ENCODE measurements at places on chromosomes 2 and 18.

DNA sequence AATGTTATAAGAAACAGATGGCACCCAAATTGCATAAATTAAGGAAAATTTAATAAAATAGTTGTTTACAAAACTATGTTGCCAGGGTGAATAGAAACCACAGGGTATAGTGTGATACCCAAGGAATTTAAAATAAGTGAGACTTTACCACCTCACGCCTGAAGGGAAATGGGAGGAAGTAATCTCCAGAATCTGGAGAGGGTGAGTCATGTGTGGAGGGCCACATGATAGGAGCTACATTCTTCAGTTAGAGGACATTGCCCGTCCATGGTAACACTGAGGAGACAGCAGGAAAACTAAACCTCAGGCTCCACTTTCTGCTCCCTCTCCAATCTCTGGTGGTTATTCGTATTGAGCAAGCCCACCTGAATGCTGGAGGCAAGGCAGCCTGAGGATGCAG lies 97.2 kb upstream of the NXPH2 start:
- DNase-seq, result no peak

- DNase-seq, result no peak
Measured at GRCh38 chr18:75530566-75531211, 103.2 kb upstream of the SMIM21 start.

- no peak for DNase-seq
Measured at GRCh38 chr2:80019571-80020460, 284.7 kb downstream of the LRRTM1 start.

DNA sequence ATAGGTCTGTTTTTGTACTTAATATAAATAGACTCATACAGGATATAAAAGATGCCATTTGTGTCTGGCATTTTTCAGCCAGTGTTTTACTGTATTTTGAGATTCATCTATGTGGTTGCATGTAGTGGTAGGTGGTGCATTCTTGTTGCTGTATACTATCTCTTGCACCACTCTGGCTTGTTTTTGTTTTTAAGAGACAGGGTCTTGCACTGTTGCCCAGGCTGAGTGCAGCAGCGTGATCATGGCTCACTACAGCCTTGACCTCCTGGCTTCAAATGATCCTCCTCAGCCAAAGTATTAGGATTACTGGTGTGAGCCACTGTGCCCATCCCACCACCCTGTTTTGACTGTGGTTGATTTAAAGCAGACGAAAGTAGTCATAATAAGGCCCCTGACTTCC lies 12.6 kb downstream of the HK2 start:
- no peak for DNase-seq

DNA sequence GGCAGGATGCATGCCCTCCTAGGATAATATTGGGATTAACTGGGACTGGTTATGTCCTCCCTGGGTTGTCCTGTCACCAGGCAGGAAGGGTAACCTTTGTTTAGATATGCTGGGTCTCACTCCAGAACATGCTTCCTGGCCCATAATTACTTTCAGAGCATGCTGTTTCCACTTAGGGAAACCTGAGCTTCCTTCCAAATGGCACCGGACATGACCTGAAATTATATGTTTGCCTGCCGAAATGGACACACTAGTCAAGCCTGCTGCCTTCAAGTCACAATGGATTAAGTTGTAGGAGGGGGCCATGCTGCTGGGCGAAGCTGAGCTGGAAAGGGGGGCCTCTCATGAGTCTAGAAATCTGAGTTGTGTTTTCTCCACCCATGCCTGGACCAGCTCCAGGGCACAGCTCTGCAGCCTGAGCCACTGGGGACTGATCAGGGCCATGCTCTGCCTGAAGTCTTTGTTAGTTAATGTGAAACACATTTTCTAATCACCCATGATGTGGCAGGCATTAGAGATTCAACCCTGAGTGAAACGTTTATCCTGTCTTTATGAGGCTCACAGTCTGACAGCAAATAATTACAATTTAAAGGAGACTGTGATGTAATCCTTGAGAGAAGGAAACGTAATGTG lies 273.3 kb downstream of the TNS1 start:
- DNase-seq, result no peak

DNA sequence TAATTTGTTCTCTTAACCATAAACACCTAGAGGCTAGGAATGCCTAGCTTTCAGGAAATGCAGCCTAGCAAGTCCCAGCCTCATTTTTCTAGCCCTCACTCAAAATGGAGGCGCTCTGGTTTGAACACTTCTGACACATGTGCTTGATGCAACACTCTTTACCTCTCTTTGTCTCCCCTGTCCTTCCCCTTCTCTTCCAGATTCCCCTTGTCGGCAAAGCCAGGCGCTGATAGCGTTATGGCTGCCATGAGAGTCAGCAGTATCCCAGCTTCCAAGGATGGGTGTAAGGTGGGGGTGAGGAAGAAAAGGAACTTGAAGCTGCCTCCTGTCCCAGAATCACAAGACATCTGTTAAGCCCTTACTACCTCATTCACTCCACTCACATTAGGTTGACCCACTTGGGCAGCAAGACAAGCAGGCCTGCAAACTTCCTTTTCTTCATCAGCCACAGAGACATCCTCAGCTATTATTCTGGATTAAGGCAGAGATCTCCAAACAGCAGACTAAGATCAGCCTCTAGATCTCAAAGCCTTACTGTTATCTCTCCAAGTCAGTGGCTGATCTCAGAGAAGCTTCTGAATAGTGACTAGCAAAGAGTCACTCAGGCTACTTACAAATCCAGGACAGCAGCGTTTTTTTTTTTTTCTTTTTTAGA lies 1.9 kb upstream of the ST3GAL5 start:
- DNase-seq, result no peak

- no peak for DNase-seq
Measured at GRCh38 chr2:237539681-237540080, 26.7 kb upstream of the PRLH start.

- no peak for DNase-seq
Measured at GRCh38 chr2:172333235-172333977, 94.0 kb upstream of the ITGA6 start.

DNA sequence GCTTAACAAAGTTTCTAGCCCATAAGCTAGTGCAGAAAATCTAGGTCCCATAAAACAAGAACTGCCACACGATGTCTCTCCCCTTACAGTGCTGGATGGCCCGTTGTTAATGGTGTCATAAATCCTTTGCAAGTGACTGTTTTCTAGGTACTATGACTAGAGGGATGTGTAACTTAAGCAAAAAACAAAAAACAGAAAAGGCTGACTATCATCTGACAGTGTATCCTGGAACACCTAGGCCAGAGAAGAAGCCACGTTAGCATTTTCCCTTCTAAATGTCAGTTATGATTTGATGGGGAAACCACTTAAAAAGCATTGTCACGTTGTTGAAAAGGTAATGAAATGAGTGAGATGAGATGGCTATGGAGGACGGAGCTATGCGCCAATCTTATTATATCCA lies 2.4 kb downstream of the CASP8 start:
- no peak for DNase-seq

DNA sequence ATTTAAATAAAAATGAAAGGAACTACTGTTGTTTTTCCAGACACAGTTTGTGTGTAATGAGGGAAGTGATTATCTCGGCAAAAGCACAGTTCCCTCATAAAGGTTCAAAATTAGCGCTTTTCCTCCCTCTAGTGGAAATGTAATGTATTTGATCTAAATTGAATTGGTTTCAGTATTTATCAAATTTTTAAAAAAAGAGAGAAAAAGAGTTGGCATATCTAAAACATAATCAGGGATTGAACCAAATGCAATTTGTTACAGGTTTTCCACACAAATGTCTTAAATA lies 37.5 kb downstream of the CMPK2 start:
- DNase-seq, result no peak

DNA sequence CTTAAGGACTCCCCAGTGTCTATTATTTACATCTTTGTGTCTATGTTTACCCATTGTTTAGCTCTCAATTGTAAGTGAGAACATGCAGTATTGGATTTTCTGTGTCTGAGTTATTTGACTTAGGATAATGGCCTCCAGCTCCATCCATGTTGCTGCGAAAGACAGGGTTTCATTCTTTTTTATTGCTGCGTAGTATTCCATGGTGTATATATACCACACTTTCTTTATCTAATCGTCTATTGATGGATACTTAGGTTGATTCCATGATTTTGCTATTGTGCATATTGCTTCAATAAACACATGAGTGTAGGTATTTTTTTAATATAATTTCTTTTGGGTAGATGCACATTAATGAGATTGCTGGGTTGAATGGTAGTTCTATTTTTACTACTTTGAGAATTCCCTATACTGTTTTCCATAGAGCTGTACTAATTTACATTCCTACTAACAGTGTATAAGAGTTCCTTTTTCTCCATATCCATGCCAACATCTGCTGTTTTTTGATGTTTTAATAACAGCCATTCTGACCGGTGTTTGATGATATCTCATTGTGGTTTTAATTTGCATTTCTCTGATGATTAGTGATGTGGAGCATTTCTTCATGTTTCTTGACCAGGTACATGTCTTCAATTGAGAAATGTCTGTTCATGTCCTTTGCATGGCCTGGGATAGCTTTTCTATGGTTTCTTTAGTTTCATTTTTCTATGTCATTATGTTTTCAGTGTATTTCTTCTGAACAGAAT lies 21.8 kb downstream of the MTCL1 start:
- DNase-seq, result no peak

DNA sequence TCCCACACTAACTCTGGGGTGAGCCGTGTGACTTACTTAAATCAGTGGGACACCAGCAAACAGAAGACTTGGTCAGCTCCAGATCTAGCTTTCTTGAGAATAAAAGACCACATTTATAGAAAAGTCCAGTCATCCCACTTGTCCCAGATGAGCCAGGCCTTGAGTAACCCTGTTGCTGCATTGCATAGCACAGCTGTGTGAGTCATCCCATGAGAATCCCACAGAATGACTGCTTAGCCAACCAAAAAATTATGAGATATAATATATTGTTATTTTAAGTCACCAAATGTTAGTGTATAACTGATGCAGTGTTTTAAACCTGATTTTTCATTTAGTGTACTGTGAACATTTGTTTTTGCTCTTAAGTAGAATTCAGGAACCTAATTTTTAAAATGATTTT lies 94.2 kb upstream of the FSHR start:
- DNase-seq, result no peak

GRCh38 chr2:189304360-189304759 lies 124.8 kb upstream of the COL5A2 start:
- no peak for DNase-seq

DNA sequence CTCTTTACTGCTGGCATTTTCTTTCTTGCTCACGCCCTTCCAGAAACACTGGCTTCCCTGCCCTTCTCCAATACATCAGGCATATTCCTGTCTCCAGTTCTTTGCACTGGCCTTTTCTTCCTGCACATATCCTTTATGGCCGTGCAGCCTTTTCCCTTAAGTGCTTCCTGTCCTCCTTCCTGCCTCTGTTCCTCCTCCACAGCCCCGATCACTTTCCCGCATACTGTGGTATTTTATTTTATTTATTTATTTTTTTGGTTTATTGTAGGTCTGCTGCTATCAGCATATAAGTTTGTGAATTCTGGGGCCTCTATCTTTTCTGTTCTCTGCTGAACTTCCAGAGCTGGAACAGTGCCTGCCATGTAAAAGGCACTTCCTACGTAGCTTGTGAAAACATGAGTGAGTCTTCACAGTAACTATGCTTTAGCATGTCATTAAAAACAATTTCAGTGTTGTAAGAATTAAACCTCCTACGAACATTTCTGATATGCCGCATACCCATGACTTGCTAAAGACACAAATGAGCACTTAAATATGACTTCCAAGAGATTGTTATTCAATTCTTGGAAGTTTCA lies 289.1 kb downstream of the TRIB2 start:
- DNase-seq, result no peak

GRCh38 chr2:73128841-73129535 lies 16.2 kb upstream of the RAB11FIP5 start:
- DNase-seq, result no peak

- DNase-seq, result no peak
Measured at GRCh38 chr2:220949466-220949865, 622.6 kb downstream of the EPHA4 start.

DNA sequence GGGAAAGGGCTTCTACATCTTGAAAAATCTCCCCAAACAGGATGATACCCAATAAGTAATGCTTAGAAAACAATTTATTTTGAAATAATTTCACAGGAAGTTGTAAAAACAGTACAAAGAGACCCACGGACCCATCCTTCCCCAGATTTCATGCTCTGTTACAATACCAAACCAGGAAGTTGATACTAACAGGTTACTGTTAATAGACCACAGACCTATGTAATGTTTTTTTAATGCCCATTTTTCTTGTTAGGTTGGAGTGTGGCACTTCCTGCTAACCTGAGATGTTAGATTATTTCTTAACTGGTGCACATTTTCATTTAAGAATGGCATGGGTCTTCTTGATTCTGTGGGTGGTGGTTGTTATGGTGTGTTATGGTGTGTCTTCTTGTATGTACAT lies 21.4 kb upstream of the MGAT5 start:
- no peak for DNase-seq

- no peak for DNase-seq
Measured at GRCh38 chr2:128410758-128411215, 92.1 kb upstream of the HS6ST1 start.

DNA sequence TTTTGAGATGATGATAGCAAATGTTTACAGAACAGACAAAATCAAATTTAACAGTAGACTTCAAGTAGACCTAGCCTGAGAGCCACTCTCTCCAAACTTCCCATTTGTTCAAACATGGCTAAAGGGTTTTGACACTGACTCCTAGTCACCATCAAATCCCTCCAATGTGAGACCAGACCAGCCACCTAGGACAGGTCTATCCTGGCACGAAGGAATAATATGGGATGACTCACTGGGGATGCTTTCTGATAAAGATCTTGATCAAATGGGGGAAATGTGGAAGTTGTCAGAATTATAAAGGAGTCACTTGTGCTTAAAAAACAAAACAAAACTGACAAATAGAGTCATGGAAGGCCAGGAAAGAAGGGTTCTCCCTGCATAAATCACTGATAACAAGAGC lies 95.7 kb downstream of the EDAR start:
- no peak for DNase-seq

DNA sequence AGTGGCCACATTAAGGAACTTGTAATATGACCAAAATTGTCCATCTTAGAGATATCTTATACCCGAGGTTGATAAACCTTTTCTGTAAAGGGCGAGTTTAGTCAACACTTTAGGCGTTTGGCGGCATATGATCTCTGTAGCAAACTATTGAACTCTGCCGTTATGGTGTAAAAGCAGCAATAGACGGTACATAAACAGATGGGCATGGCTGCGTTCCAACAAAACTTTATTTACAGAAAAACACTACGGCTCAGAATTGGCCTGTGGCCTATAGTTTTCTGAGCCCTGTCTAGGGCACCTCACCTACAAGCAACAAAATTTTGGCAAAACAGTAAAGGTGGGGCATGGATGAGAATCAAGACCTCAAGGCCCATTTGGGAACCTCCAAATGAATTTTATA lies 121.9 kb upstream of the HAAO start:
- no peak for DNase-seq

GRCh38 chr2:86624267-86624547 lies 542 bp upstream of the RNF103 start:
- no peak for DNase-seq

DNA sequence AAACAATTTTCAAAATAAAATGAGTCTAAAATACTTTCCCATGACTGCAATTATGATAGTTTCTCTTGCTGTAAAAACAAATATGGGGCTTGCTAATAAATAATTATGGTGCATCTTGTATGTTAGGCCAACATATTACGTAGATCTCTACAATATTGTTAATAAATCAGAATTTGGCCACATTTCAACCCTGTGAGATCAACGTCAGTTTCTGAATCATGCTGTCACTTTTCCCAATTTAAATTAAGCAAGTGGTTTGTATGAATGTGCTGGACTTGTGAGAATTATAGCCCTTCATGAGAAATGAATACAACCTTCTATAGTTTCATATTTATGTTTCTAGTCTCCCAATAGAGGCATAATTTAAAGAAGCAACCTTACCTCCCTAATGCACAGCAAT lies 808.9 kb downstream of the SUCLG1 start:
- DNase-seq, result no peak

All from GM12892 (cell line).